Esophagus mucosa (tissue), 1 donor: ENCODE measurements at places on chromosomes 2 and 18. TPM values are rescaled to one million over a fixed set of nuclear protein-coding genes. Genes with fewer than 3 reads are reported as not detected.

SCG2 gene
- total RNA-seq = 0.12 TPM

STRADB gene
- 12.9 TPM for total RNA-seq

ASPRV1 gene
- total RNA-seq = 0.16 TPM

DLX2 gene
- not detected for total RNA-seq

LIMS4 gene
- 0.20 TPM for total RNA-seq

LRRC30 gene
- not detected for total RNA-seq

CHST9 gene
- total RNA-seq = 0.56 TPM
